Progenitor cell of endocrine pancreas (in vitro differentiated cells): ENCODE measurements at places on chromosomes 12 and 14. TPM values are rescaled to one million over a fixed set of nuclear protein-coding genes. Genes with fewer than 3 reads are reported as not detected.

DNA sequence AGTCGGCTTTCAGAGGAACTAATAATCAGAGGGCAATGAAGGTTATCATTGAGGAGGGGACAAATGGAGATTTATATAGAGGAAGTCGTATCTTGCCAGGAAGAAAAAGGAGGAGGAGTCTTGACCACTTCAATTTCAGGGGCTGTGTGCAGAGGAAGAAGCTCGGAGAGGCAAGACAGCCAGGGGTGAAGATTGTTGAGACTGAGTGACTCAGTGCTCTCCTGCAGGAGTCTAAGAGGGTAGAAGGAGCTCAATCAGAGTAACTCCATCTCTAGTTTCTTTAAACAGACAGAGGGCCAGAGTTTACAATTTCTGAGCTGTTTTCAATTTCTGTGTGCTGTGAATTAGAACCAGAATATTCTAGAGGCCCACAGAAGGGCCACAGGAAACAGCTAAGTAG, 439.3 kb upstream of the PRICKLE1 start:
- H3K4me3 ChIP-seq: no peak overlapping the region
- DNase-seq: no peak
- no peaks in the 10 kb centered on the region for H3K4me1 ChIP-seq
- no peak overlapping the region for H3K27ac ChIP-seq
- peaks cover 1% of the 10 kb centered on the region for H3K36me3 ChIP-seq

DNA sequence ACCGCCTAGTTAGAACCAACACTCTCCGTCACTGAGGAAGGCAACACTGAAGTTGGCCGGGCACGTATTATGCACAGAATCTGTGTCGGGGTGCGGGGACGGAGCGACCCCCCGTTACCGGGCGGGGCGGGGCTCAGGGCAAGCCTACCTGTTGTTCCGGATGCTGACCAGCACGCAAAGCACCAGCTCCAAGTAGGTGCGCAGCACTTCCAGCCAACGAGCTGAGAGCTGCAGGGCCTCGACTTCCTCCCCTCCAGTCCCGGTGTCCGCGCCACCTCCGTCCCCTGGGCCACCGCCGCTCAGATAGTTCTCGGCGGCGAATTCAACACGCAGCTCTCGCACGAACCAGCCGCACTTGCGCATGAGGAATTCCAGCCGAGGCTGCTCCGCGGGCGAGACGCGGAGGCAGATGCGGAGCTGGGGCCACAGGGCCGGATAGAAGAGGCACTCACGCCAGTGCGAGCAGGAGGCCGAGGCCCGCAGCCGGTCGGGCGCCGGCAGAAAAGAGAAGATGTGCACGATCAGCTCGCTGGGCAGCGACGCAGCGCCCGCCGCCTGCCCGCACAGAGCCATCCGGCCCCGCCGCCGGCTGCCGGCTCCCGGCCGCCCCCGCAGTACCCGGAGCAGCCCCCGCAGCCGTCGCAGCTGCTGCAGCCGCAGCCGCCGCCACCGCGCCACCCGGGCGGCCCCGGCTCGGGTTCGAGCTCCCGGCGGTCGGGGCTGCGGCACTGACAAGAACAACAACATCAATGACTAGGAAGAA, 636 bp downstream of the FBXO33 start:
- no peaks in the 10 kb centered on the region for H3K27me3 ChIP-seq

DNA sequence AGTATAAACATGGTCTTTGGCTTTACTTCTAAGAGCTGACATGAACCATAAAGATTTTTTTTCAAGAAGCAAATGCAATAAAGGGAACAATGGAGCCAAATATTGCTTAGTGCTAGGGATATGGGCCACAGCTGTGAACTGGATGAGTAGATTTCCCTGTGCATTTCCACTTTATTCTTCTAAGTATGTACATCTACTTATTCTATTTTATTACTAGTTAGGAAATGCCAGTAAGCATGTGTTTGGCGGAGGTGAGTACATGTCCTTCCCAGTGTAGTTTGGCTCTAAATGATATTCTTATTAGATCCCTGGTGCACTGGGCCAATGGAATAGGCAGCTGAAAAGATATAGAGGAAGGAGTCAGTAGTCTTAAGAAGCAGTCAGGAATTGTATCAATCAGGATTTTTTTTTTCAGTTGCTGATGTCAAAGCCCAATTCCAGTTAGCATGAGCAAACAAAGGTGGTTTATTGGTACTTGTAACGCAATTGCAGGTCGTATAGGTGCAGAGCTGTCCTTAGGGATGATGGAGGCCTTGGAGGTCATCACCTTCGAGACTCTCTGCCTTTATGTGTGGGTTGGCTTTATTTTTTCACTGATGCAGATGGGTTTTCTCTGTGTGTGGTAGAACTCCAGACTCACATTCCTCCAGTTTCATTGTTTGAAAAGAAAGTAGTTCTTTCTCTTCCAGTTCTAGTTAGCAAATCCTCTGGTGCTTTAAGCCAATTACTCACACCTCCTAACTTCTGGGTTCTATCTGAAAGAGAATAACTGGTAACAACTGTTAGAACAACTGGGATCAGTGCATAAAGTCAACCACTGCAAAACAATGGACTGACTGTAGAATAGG, 139.0 kb upstream of the LRIG3 start:
- H3K27me3 ChIP-seq: no peaks in the 10 kb centered on the region
- no peaks in the 10 kb centered on the region for H3K4me1 ChIP-seq
- no peak for DNase-seq
- no peak overlapping the region for H3K27ac ChIP-seq
- H3K4me3 ChIP-seq: no peak overlapping the region

GRCh38 chr14:100734031-100734990, 7.6 kb downstream of the DLK1 start:
- no peak for DNase-seq
- H3K27ac ChIP-seq: peak overlapping the region; percentile 76
- H3K4me1 ChIP-seq: peaks cover 24% of the 10 kb centered on the region
- no peak overlapping the region for H3K4me3 ChIP-seq

GRCh38 chr12:106178562-106178961, 39.8 kb upstream of the NUAK1 start:
- DNase-seq: no peak
- H3K27me3 ChIP-seq: no peaks in the 10 kb centered on the region
- no peak overlapping the region for H3K4me3 ChIP-seq

DNA sequence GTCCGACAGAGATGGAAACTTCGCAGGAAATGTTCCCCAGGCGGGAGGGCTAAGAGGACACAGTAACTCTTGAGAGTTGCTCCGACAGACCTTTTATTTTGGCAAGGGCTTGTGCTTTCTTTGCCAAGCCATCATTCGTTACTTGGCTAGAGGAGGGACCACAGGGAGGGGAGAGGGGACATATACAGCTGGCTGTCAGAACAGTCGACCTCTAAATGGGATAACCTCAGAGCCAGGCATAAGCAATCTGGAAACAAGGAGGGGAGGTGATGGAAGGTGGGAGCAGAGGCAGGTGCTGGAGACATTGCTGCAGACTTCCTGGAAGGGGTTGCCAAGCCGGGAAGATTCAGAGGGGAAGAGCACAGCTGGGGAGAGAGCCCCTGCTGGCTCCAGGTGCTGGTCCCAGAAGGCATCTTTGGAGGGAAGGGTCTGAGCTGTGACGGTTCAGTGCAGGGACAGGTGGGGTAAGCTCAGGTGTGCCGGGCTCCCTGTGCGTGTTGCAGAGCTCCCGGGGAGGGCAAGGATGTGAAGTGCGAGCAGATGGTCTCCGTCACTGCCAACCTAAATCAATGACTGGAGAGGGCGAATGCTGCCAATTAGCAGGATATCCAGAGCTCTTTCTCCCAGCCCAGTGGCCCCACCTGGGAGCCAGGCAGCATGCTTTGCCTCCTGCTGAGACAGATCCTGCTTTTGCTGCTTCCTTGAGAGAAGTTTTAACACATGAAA, 50.1 kb downstream of the CHST11 start:
- H3K27me3 ChIP-seq: peaks cover 5% of the 10 kb centered on the region

The TMEM63C gene
- 1.6 and 1.8 TPM in 2 replicates for total RNA-seq

DNA sequence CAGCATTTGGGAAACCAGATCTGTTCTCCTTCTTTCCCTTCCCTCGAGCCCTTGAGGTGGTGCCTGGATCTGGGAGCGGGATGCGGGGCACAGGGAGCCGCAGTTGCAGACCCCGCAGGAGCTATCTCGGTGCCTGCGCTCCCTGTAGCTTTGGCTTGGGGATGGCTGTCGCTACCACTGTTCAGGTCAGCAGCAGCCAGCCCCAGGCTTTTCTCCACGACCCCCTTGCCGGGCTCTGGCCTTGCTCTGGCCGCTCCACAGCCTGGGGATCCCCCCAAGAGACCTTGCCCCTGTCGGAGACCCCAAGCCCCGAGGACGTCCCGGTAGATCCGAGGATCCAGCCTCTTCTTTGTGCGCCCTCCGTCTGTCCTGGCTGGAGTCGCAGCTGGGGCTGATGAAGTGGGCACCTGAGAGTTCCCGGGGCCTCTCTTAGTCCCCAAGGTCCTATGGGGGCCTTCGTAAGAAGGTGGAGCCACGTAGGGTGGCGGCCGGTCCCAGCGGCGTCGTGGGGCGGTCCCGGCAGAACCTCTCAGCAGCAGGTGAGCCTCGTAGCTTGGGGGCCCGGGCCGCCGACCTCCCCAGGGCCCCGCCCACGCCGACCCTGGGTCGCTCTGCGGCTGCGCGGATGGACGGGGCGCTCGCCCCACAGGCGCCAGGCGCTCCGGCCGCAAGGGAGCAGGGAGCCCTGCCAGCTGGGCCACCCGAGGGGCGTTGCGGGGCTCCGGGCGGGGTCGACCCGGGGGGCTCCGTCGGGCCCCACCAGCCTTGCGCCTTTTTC, 1.3 kb downstream of the DDN start:
- H3K27me3 ChIP-seq: peaks cover 68% of the 10 kb centered on the region
- peak; percentile 36 for DNase-seq
- H3K4me1 ChIP-seq: peaks cover 5% of the 10 kb centered on the region
- H3K36me3 ChIP-seq: peaks cover 14% of the 10 kb centered on the region

DNA sequence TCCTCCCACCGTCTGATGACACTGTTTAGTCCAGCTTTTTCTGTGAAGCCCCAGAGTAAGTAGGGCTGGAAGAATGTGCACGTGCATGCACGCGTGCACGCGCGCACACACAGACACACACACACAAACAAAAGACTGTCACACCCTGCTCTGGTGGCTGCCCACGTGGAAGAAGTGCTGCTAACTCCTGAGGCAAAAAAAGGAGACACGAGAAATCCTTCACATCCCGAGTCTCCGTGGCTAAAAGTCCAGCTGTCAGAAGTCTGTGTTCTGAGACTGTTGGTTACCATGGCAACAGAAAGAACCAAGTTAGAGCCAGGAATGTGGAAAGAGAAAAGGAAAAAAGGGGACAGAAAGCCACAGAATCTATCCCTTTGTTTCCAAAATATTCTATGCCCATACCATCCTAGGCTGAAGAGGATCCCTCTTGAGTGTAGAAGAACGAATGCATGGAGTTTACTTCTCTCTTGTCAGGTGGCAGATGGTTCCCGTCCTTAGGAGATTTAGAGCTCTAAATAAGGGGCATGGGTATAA, 1.6 kb upstream of the C12orf71 start:
- DNase-seq: no peak
- no peaks in the 10 kb centered on the region for H3K27me3 ChIP-seq
- H3K27ac ChIP-seq: no peak overlapping the region
- no peaks in the 10 kb centered on the region for H3K4me1 ChIP-seq
- no peaks in the 10 kb centered on the region for H3K36me3 ChIP-seq
